Central memory CD4-positive, alpha-beta T cell (primary cell): ENCODE measurements at places on chromosomes 4 and X.
A peak's percentile ranks its signal among the peaks of the same experiment; 100 is the strongest.

- DNase-seq = no peak
Observed at GRCh38 chrX:1912193-1912592, 297.3 kb downstream of the ASMT start.

GRCh38 chr4:168183717-168184571, 91.6 kb downstream of the ANXA10 start:
- DNase-seq = peak; percentile 2

GRCh38 chr4:53059256-53059655, 197.1 kb downstream of the RASL11B start:
- no peak for DNase-seq

- no peak for DNase-seq
Observed at GRCh38 chrX:2767631-2768455, 16.0 kb downstream of the XG start.

DNA sequence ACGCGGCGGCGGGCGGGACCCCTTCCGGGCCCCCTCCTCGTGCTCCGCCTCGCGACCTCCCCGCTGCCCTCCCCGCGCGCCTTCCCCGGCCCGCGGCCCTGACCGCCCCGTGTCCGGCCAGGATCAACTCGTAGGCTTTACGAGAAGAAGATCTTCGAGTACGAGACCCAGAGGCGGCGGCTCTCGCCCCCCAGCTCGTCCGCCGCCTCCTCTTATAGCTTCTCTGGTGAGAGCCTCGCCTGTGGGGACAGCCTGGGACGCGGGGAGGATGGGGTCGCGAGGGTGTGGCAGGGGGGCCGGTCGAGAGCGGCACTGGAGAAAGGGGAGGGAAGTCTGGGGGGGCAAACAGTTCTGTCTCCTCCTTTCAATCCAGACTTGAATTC, 465 bp downstream of the EMD start:
- DNase-seq = no peak

DNA sequence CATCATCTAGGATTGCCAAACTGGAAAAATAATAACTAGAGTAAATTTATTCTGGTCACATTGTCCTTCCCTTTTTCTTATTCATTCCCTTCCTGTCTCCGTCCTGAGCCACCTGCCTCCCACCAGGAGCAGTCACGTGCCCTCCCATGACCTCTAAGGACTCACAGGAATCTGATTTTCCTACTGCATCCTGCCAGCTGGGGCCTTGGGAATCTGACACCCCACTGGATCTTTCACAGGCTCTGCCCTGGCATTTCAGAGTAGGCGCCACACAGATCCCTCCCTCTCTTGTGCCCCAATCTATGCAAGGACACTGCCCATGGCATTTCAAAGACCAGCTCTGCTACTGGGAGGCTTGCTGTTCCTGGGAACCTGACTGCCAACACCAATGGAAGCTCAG, 520.5 kb downstream of the PPARGC1A start:
- no peak for DNase-seq

DNA sequence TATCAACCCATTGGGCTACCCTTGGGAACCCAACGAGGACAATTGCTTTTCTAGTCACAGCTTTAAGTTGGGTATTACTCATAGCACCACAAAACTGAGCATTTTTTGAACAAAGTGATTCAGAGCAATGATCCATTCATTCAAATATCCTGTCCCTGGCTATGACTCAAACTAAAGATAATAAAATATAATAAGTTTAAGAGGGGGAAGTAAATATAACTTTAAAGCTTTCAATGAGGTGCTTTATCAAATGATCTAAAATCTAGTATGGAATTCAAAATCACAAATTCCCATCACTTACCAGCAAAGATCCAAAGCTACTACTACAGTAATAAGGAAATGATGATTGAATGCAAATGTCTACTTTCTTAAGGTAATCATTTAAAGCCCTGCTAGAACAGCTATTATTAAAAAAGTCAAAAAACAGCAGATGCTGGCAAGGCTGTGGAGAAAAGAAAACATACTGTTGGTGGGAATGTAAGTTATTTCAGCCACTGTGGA, 39.8 kb upstream of the S100G start:
- DNase-seq = no peak

DNA sequence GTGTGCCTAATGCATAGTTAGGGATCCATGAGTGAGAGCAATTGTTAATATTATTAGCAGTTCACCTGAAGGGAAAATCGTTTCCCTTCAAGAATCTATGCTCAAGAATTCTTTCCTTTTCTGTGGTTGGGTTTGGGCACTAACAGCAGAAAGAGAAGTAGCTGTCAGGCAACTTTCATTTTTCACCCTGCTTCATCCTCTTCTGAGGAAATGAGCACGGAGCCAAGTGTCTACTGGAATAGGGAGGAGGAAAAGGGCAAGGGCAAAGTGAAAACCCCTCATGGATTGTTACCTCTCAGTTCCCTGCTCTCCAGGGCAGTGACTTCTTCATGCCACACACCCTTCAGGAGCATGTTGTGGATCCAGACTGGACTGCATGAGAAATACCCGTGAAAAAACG, 2.6 kb upstream of the HPGDS start:
- DNase-seq = no peak

DNA sequence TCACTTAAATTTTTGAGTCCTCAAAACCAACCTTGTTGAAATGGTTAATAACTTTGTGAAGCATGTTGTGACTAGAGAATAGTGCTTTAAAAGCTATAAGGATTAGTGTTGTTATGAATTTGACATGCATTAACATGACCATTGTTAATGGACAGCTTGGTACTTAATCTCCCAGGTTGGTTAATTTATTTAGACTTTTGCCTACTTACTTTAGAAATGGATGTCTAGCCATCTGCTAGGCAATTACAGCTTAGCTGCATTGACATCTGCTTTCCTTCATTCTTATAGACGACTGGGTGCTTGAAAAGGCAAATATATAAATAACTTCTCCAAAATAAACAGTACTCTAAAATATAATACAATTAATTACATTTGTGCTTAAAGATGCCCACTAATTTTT, 368.0 kb downstream of the CCSER1 start:
- no peak for DNase-seq

- no peak for DNase-seq
Observed at GRCh38 chr4:22456291-22456690, 59.6 kb downstream of the ADGRA3 start.

- DNase-seq = peak; percentile 17
Observed at GRCh38 chr4:169492436-169493163, 119.8 kb downstream of the NEK1 start.

GRCh38 chr4:1474126-1475090, 68.2 kb upstream of the NKX1-1 start:
- DNase-seq = no peak

DNA sequence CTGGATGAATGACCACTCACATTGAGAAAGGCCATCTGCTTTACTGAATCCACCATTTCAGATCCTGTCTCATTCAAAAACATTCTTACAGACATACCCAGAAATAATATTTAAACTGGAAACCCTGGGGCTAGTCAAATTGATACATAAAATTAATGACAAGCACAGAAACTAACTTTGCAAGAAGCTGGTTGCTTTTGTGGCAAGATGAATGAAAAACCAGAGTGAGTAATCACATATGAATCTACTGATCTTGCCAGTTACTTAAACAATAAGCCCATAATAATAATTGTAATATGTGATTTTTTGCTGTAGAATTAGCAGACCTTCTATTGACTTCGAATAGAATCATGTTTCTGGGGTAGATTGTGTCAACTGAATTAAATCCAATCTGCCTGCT, 235.1 kb downstream of the PPARGC1A start:
- DNase-seq = no peak

DNA sequence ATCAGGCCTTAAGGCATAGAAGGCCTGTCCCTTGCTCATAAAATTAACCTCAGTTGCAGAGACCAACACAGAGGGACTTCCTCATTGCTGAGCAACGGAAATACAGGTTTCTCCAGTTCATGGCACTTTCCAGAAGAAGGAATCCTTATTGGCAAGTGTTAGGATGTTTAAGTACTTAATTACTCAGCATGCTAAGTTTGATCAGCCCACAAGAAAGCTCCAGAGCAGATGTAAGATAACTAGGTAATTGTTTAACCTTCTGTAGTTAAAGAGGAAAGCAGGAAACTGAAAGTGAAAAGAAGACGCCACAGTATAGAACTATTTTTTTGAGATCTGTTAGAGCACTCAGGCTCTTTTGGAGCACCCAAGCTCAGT, 33.5 kb downstream of the SMS start:
- peak; percentile 23 for DNase-seq

- no peak for DNase-seq
Observed at GRCh38 chr4:32340591-32340990, 1620.4 kb downstream of the PCDH7 start.

DNA sequence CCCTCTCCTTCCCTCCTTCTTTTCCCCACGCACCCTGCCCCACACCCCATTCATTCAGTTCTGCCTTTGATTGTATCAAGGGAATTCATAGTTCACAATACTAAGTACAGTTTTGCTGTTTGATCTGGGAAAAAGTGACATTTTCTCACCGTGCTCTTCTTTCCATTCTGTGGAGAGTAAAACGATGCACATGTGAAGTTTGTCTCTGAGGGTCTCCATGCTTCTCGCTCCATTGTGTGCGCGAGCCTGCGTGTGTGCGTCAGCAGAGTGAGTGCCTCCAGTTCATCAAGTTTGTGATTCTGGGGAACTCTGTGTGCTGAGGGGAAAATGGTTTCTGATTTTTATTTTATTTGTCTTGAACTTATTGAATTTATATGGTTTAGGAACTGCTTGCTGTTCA, 1.9 kb downstream of the STK26 start:
- DNase-seq = no peak

DNA sequence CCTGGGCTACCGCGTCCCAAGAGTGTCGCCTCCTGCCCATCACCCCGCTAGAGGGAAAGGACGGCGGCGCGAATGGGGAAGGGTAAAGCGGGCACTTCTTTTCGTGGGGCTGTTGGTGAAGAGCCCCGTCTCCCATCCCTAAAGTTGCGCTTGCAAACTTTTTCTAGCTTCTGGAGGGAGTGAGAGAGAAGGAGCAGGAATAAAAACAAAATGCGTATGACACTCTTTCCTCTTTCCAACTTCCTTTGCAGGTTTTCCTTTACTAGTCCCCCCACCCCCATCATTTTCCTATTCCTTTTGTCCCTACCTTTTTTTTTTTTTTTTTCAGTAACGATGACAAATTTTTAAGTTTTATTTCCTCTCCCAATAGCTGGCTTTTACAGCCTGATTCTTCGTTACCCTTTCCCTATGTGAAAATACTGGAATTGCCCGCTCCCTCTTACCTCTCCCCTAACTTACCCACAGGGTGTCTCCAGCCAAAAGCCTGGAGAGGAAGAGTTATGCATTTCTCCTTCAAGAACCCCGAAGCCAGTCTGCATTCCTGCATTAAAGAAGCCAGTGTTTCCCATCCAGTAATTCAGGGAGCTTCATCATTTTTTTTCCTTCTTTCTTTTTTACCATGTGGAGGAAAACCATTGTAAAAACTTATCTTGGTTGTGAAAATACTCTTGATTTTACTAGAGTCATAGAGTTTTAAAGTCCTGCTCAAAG, 613 bp upstream of the ARSJ start:
- no peak for DNase-seq

- DNase-seq = no peak
Observed at GRCh38 chr4:99536848-99537247, 26.0 kb downstream of the C4orf17 start.
